Fibroblast of skin of left biceps (primary cell): ENCODE measurements at places on chromosomes 3 and 15.

- DNase-seq = no peak
These were observed 445.3 kb downstream of the NAALADL2 start for GRCh38 chr3:175304404-175304803.

- DNase-seq = no peak
These were observed 92.2 kb downstream of the SV2B start for GRCh38 chr15:91192285-91192684.

DNA sequence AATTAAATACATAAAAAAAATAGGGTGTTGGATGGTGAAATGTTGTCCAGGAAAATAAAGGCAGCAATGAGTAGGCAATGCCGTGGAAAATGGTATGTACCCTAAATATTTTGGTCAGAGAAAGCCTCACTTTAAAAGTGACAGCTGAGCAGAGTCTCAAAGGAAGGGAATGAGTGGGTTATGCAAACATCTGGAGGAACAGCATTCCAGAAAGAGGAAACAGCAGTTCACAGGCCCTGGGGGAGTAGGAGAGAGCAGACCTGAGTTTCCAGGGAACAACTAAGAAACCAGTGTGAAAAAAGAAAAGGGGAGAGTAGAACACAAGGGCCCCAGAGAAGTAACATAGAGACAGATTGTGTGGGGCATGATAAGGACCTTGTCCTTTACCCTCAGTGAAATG is 230.0 kb upstream of the CNTN3 start:
- peak; percentile 8 for DNase-seq

DNA sequence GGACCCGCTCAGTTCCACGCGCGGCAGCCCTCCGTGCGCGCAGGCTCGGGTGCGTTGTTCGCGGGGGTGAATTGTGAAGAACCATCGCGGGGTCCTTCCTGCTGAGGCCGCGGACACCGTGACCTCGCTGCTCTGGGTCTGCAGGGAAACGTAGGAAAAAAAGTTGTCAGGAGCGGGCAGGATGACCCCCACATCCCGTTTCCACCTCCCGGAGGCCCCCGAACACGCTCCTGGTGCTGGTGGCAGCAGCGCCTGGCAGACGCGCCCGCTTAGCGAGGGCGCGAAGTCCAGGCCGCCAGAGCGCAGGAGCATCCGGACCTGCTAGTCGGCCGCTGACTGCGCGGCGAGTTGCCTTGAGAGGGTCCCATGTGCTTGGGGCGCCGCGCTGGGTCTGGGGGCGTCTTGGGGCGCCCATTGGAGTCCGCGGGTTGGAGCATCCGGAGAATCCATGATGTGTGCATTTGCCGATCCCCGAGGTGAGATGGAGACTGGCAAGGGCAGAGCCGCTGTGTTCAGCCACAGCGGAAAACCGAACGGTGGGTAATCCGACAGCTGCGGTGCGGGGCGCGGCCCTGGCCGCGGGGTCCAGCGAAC is 520 bp downstream of the GREM1 start:
- no peak for DNase-seq

GRCh38 chr15:46409841-46410301 is 775.0 kb downstream of the SQOR start:
- no peak for DNase-seq

- no peak for DNase-seq
These were observed 705.9 kb downstream of the PDCD6IP start for GRCh38 chr3:34504366-34504765.

DNA sequence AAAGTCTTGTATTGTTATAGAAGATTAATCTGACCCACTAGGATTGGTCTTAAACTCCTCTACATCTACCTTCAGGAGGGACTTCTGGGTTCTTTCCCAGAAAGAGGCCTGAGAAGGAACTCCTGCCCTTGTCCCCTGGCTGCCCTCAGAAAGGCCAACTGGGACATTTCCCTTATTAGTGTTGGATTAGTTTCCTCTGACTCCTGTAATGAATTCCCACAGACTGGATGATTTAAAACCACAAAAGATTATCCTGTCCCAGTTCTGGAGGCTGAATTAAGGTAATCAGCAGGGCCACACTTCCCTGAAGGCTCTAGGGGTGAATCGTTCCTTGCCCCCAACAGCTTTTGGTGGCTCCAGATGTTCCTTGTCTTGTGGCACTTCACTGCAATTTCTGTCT is 102.8 kb upstream of the NMNAT3 start:
- DNase-seq = no peak

DNA sequence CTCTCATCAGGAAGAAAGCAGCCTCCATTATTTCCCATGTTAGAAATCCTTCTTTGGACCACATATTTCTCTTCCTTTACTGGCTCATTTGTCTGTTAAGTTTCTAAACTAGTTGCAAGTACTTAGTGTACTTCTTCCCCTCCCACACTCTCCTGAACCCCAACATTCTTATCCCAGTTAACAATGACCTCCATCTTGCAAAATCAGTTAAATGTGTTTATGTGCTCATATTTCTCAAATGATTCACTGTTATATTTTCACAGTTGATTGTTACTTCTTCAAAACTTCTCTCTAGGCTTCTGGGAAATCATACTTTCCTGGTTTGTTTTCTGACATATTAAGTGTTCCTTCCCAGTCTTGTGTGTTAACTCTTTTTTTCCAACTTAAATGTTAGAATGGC is 856.9 kb downstream of the EPHA3 start:
- no peak for DNase-seq

- no peak for DNase-seq
These were observed 365.5 kb downstream of the GBE1 start for GRCh38 chr3:81395739-81396513.

DNA sequence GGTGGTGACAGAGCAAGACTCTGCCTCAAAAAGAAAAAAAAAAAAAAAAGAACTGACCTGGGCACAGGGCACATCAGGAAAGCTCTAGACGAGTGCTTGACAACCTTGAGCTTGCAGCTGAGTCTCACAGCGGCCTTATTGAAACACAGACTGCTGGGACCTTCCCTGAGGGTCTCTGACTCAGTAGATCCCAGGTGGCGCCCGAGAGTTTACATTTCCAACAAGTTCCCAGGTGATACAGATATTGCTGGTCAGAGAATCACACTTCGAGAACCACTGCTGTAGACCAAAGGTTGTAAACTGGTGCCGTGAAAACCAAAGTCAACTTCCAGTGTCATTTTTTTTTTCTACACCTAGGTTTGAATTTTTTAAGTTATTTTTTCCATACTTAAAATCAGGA is 573.2 kb upstream of the MDFIC2 start:
- no peak for DNase-seq

DNA sequence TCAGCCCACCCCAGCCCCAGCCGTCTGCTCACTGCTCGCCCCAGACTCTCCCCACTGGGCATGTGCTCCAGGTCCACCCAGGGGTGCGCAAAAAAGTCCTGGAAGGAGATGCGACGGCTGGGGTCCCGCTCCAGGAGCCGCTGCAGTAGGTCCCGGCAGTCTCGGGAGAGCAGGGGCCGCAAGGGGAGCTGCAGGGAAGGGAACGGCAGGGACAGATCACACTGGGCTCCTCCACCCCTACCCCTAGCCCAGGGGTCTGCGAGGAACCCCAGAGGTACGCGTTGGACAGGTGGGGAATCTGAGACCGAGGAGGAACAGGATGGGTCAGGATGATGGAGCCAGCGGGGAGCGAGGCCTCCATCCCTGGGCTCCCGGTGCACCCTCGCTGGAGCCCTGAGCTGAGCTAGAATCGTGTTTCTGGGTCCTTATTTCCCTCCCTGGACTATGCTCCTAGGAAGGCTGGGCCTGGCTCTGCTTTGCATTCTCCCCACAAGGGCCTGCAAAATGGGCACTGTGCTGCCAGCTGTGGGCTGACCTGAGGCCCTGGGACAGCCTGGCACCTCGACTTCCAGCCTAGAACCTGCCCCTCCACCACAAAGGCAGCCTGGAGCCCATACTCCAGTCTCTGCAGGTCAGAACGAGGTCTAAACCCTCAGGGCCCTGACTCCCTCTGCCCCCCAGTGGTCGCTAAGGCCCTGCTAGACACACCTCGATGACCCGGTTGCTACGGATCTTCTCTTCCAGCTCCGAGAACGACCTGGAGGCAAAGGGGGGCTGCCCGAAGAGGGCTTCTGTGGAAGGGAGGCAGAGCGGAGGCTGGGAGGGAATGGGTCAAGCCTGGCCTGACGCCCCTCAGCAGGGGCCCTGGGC is 3.2 kb downstream of the ULK3 start:
- DNase-seq = no peak
